ENCODE measurements at places on chromosomes 16 and 17.

DNA sequence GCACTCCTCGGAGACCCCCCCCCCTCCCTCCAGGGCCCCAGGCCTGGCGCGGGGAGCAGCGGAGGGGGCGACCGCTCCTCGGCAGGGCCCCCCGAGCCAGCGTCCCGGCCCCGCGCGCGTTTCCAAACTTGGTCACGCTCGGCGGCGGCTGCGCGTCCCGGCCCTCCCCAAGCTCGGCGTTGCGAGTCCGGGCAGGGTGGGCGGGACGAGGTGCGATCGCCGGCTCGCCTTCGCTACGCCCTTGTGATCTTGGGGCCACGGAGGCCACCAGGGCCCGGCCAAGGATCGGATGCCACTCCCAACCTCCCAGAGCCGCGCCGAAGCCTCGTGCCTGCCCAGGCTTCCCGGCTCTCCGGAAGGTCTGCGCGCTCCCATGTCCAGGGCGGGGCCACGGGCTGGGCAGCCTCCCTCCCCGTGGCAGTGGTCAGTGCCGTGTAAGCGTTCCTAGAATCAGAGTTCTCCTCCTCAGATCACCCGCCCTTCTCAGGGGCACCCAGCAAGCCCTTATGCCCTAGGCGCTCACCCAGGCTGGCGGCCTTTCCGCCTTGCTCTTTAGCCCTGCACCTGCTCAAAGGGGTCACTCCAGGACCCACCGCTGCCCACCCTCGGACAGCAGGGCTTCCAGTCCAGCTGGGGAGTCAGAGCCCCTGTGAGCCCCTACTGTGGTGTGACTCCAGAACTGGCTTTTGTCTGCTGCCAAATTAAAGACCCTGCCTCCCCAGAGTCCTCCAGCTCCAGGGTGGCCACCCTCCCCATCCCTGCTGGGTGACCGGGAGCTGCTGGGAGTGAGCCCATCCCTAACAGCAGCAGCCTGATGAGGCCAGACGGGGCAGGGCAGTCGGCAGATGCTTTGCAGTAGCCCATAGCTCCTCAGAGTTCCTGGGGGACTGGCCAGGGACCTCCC is 12.2 kb upstream of the MRPS23 start:
- no peak for DNase-seq

- no peak for DNase-seq
Measured at GRCh38 chr16:50506543-50506937, 41.7 kb upstream of the NKD1 start.

- no peak for DNase-seq
Measured at GRCh38 chr17:46097497-46097896, 95.7 kb downstream of the KANSL1 start.

DNA sequence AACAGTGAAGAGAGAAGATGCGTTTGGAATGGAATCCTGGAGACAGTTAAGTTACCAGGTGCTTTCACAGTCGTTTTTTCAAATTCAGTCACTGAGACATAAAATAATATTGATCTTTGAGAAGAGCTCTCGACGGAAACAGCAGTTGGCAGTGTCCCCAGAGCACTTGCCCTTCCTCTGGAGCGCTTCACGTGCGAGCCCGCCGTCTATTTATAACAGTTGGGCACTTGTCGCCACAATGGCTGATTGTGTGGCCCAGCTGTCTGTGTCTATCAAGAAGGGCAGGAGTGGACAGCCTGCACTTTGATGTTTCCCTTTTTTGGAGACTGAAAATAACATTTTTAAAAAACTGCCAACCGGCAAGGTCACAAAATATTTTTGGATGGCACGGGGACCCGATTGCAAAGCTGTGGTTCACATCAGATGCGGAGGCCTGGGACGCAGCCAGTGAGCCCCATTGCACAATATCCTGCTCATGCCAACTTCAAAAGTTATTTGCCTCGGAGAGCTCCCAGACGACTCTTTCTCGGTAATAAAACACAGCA is 62.9 kb downstream of the ADCY9 start:
- DNase-seq = no peak

DNA sequence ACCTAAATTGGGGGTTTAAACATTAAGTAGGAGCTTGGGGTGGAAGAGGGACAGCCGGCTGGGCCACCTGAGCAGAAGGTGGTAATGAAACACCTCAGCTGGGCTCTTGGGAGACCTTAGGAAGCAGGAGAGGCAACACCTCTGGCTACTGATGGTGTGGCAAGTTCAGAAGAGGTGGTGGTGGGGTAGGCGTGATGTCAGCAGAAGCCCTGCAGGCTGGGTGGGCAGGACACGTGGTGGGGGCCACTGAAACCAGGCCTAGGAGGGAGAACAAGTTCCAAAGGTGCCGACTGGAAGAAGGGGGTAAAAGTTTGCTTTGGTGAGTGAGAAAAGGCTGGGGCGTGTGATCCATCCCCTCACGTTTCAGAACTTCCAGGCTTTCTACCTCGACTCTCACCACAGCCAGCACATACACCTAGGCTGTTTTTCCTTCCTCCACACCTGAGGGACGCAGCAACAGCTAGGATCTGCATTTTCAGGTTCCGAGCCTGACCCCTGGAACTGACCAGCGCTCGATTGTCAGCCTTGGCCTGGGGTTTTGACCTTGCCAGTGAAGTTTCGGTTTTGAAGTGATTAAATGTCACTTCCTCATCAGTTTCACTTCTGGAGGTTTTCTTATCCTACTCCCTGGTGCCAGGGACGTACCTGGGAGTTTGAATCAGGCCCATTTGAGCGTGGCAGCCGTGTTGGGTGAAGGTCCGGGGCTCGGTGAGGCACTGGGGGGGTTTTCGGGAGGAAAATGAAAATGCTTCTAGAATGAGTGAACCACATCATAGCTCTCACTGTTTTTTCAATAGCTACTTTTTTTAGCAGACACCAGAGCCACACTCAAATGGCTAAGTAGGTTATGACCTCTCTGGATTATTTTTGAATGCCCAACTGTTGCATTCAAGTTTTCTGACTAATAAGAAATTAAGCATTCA is 10.0 kb downstream of the SNN start:
- no peak for DNase-seq

DNA sequence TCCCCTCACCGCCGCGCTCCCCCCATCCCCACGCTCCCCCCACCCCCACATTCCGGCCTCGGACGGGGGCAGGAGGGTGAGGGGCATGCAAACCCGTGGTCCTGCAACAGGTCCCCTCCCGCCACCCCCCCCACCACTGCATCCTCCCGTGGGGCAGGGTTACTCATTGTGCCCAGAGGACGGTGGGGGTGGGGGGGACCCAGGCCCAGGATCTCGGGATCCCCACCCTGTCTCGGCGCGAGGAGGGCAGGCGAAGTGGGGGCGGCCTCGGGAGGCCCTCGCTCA is 8.5 kb downstream of the SLC22A31 start:
- no peak for DNase-seq
